ENCODE measurements at places on chromosomes 3 and 15.

DNA sequence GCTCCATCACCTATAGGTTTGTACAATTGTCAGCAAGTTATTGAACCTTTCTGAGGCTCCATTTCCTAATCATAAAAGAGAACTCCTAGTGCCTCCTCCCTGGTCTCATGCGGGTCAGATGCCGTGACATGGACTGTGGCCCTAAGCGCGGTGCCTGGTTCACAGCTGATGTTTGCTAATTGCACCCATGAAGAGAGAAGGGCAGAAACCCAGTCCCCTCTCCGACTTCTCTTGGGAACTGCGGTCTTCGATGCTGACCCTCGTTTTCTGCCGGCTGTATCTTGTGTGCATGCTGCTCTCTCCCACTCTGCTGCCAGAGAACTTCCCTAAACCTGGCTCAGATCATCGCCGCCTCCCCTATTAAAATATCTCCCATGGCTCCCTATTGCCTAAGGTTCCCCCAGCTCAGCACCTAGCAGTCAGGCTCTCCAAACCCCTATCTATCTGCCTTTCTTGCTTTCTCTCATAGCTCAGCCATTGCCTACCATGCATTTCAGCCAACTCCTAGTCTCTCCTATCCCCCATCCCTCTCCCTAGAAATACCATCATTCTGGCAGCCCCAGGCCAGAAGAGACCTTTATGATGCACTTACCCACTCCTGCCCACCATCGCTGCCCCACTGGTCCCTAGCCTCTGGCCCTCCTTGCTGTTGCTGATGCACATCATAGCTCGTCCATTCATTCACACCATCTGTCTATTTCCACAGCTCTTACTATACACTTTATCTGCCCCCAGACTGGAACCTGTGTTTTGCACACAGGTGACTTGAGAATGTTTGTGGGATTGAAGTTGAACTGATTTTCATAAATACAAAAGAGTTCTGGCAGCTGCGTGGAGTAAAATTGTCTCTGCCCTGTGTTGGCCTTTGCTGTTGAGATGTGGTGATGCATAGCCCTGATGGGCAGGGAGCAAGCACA is 6.6 kb downstream of the ISG20 start:
- no peak for DNase-seq

DNA sequence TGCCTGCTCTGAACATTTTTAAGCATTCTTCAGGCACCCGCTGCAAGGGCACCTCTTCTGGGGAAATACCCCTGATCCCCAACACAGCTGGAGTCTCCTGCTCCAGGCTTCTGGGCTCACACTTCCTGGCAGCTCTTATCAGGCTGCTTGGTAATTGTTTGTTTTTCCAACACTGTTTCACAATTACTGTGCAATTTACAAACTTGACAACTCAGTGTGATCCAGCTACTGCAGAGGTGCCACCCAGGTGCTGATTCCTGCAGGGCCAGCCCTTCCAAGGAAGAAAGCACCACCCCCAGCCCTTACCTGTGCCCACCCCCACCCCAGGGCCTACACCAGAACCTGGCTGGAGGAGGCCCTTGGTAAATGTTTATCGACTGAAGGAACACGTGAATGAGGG is 66.5 kb downstream of the MAGEF1 start:
- DNase-seq = no peak

- DNase-seq = no peak
Measured at GRCh38 chr3:158859362-158859761, 57.5 kb downstream of the MFSD1 start.

GRCh38 chr15:52080031-52080430 is 32.5 kb downstream of the BCL2L10 start:
- DNase-seq = no peak

DNA sequence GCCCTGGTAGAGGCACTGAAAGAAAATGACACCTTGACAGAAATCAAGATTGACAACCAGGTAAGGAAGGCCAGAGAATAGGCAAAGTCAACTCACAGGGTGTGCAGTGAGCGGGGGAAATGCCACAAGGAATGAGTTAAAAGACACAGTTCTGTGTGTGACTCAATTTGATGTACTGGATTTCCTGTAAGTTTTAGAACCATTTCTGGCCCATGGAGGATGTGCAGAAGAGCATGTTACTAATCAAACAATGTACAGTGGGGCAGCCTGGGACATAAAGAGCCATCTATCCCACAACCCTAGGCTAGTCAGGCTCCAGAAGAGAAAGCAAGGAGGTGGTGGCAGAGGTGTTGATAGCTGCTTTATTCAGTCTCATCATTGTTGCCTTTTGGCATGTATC is 31.2 kb upstream of the TMOD3 start:
- no peak for DNase-seq

GRCh38 chr15:54288049-54288448 is 309.8 kb downstream of the UNC13C start:
- no peak for DNase-seq

GRCh38 chr15:71899674-71900073 is 89.3 kb downstream of the NR2E3 start:
- no peak for DNase-seq

DNA sequence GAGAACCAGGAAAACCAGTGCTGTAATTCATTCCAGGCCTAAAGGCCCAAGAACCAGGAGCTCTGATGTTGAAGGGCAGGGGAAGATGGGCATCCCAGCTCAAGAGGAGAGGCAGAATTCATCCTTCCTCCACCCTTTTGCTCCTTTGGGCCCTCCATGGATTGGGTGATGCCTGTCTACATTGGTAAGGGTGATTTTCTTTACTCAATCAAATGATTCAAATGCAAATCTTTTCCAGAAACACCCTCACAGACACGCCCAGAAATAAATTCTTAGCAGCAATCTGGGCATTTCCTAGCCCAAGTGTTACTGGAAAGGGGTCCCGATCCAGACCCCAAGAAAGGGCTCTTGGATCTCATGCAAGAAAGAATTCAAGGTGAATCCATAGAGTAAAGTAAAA is 17.6 kb upstream of the APOD start:
- no peak for DNase-seq

- no peak for DNase-seq
Measured at GRCh38 chr3:123618076-123618708, 33.3 kb upstream of the HACD2 start.

GRCh38 chr3:152232679-152233078 is 36.0 kb upstream of the MBNL1 start:
- no peak for DNase-seq

DNA sequence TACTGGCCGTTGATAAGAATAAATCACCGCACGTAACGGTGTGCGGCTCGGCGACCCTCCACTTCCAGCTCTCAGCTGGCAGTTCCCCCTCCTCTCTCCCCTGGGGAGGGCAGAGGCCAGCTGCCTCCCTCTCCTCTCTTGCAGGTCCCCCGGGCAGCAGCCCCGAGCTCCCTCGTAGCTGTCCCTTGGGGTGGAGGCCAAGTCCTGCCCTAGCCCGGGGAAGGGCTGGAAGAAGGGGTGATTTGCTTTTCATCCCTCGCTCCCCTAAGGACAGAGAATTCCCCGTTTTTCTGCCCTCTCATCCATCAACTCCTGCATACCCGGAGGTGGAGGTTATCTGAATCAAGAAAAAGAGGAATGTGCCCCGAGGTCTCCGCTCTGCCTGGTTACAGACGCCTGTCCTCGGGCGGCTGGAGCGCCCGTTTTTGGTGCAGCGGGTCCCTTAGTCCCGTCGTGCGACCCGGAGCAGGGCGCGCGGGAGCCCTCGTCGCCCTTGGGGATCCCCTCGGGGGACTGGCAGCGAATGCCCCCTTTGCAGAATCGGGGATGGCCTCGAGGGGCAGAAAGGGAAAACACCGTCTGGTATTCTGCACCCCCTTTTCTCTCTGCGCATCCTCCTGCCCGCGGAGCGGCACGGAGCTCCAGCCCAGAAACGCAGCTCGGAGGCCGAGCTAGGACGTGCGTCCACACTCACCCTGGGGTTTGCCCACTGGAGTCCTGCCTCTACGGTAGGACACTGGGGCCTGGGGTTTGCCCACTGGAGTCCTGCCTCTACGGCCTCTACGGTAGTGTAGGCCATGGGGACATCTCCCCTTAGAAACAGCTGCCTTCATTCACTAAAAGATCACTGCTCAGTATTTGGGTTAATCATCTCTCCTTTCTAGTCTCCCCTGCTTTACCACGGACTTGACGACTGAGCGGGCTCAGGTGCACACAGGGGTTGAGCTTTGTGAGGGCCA is 2.2 kb downstream of the PTPRG start:
- no peak for DNase-seq

Data from NCI-H1694 (cell line).